Colonic mucosa (tissue), 4 donors: ENCODE measurements at places on chromosomes 12 and 14. TPM values are rescaled to one million over a fixed set of nuclear protein-coding genes. Genes with fewer than 3 reads are reported as not detected.
A peak's percentile ranks its signal among the peaks of the same experiment; 100 is the strongest.

DNA sequence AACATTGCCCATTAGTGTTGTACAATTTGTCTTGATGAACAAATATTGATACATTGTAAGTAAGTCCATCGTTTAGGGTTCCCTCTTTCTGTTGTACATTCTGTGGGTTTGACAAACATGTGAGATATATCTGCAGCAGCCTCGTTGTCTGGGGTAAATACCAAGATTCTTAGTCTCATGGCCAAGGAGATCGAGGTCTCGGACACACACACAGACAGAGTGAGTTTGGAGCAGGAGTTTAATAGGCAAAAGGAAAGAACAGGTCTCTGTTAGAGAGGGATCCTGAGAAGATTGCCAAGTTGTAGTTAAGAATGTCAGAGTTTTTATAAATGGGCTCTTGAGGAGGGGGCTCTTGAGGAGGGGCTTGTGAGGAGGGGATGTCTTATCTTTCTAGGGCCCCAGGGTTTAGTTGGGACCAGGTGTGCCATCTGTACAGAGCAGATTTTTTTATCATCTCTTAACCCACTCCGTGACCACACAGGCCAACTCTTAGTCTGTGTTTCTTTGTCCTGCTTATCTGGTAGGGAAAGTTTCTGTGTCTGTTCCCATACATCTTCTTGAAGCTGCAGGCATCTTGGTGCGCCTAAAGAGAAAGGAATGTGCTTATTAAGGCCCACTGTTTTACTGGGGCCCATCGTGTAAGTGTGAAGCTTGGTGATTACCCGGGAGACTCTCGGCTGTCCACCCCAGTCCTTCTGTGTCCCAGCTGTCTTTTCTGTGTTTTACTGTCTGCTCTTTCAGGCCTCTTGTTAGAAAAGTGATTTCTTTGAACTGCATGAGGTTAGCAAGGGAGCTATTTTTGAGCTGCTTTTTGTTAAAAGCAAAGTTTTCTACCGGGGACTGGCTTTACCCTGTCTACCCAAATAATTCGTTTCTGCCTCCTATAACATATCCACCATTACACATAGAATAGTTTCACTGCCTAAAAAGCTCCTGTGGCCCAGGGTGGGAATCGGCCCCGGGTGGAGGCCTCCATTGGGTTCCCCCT is 22.4 kb upstream of the CLEC2D start:
- no peak for DNase-seq

DNA sequence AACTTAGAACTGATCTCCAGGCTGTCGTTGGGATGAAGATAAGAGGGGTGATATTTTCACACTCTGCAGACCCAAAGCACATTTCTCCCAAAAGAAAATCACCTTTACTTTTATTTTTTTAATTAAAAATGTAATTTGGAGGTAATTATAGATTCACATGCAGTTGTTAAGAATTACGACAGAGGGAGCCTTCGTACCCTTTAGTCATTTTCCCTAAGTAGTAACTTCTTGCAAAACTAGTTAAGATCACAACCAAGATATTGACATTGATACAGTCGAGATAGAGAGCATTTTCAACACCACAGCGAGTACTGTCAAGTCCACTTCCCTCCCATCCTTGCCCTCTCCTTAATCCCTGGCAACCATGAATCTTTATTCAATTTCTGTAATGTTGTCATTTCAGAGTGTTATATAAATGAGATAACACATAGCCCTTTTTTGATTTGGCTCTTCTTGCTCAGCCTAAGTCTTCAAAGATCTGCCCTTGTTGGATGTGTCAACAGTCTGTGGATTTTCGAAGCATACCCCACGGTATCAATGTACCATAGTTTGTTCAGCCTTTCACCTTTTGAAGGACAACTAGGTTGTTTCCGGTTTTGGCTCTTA is 39.6 kb downstream of the DNAH10 start:
- DNase-seq = no peak

DNA sequence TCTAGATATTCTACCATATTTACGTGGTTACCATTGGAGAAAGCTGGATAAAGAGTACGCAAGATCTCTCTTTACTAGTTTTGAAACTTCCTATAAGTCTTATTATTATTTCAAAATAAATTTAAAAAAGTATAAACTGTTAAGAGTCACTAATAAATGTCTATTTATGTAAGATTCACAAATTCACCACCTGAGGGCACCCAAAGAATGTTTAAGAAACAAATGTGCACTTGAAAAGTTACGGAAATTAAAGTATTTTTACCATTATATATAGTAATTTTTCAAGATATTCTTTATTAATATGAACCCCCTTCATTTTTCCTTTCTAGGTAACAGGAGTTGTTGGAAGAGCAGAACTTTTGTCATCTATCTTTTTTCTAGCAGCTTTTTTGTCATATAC is 11.9 kb downstream of the TMTC3 start:
- no peak for DNase-seq

- DNase-seq = no peak
These were observed 69.7 kb upstream of the PLEKHG3 start for GRCh38 chr14:64634558-64634957.

GRCh38 chr14:97724265-97724731 is 927.1 kb downstream of the VRK1 start:
- DNase-seq = no peak

DNA sequence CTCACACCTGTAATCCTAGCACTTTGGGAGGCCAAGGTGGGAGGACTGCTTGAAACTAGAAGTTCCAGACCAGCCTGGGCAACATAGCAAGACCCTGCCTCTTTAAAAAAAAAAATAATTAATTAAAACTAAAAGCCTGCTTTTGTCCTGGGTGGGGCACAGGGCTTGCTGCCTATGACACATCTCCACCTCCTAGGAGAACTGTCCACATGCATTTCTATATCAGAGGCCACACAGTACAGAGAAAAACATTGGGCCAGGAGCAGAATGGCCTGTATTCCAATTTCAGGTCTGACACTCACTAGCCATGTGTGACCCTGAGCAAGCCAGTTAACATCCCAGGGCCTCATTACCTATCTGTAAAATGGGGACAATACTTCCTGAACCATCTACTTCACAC is 31.9 kb downstream of the CCDC88C start:
- no peak for DNase-seq

GRCh38 chr12:132413931-132414588 is 75.9 kb upstream of the FBRSL1 start:
- no peak for DNase-seq

- no peak for DNase-seq
These were observed at the start of gene CISTR for GRCh38 chr12:53751336-53752191. Gene CISTR (minus strand): TSS chr12:53751979.

GRCh38 chr14:26448181-26448855 is 149.5 kb downstream of the NOVA1 start:
- DNase-seq = no peak

GRCh38 chr12:129657179-129657578 is 246.6 kb downstream of the TMEM132D start:
- no peak for DNase-seq

DNA sequence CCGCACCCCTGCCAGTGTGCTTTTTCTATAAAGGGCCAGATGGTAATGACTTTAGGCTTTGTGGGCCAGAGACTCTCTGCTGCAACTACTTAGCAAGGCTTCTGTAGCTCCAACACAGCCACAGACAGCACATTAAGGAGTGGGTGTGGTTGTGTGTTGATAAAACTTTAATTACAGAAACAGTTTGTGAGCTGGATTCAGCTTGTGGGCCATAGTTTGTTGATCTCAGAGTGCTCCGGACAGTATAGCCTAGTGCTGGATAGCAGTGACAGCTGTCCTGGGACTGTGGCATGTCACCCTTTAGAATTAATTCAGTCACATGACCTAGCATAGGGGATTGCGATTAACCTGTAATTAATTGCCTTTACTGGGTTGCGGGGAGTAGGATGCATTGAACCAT is 109.7 kb downstream of the ZNF664 start:
- DNase-seq = no peak

DNA sequence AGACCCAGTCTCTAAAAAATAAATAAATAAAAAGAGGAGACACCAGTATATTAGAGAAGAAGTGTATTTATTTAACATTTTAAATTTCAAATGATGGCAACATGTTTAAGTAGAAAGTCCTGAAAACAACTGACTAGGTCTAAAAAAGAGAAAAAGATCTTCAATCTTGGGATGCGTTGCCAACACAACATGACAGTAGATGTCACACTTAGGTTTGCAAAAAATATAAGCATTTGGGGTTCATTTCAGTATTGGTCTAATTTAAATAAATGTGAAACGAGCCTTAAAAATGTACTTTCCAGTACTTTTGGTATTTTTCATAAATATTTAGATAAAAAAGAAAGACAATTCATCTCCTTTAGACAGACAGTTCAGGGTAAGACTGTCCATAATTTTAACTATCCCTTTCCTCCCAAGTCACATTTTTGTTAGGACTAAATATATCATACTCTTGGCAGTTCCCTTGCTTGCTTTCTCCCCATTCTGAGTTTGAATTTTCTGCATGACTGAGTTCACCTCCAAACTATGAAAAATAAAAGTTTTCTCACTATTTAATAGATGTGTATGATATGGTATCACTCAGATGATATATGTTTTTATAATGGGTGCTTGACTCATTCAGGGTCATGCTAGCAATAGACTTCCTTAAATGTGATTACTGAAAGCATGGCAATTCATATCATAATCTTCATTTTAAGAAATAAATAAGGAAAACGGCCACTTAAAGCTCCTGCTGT is 4.3 kb downstream of the C14orf93 start:
- no peak for DNase-seq

DNA sequence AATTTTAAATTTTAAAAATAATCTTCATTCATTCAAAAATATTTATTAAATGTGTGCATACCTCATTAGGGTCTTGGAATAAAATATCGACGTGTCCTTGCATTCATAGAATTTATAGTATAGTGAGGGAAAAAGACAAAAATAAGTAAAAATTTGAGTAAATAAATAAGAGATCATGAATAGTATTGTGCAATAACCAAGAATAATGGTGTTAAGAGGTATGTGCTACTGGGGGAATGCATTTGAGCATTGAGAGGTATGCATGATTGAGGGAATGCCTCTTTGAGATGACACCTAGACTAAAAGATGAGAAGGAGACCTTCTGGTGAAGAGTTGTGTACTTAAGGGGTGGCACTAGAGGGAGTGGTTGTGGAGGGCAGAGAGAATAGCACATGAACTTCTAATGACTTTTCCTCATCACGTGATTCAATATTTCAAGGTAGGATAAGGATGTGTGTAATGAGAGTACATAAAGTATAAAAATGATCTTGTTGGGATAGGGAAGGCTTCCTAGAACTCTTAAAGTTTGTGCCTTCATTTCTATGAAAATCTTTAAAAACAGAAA is 18.8 kb upstream of the CATSPERB start:
- peak; percentile 39 for DNase-seq

DNA sequence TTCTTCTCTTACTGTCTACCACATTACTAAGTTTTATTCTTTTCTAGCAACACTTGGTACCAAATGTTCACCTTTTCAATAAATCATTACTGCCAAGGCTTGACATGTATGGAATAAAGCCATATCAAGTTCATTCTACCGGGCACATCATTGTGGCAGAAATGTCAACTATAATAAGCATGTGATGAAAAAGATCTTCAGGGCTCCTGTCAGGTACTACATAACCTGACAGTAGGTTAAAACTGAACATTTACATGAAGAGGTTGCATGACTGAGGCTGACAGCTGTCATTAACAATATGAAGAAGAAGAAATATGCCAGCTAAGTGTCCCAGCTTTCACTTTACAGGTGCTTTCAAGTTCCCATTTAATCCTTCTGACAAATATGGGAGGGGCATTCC is 178.9 kb downstream of the KCNH5 start:
- no peak for DNase-seq

DNA sequence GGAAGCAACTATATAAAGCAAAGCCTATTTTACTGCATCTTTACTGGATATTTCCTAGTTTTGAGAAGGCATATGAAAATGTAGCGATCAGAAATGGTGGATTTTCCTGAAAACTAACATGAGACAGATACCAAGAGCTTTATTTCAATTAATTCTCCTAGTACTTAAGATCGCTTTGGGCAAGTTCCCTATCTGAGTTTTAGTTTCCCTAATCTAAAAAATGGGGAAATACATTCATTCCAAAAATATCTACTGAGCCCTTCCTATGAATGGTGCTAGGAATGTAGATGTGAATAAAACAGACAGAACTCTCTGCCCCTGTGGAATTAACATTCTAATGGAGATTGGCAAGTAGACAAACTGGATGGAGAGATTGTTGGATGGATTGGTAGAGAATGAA is 8.4 kb downstream of the CATSPERB start:
- no peak for DNase-seq

- DNase-seq = no peak
These were observed 390.7 kb downstream of the C12orf75 start for GRCh38 chr12:105721051-105721825.

GRCh38 chr14:34964977-34965764 is 17.6 kb upstream of the SRP54 start:
- DNase-seq = no peak

DNA sequence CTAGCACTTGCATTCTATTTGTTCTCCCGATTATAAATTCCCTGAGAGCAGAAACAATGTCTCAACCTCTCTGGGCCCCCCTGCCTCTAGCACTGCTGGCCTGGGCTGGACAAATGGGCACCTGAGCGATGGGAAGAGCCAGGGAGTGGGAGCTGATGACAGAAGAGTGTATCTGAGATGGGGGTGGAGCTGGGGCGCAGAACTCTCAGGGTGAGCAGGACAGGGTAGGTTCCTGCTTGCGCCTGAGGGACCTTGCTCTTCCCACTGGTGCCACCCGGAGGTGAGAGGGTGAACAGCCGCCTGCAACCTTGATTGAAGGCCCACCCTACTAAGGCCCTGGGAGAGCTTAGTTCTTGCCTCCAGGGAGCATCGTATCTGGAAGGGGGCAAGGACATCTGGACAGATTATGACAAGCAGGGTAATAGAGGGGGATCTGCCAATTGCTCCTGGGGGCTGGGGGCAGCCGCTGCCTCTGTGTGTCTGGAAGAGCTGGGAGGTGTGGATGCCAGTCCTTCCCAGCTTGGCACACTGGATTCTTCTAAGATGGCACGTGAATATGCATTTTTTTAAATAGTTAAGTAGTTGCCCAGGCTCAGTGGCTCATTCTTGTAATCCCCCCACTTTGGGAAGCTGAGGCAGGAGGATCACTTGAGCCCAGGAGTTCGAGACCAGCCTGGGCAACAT is 43.0 kb upstream of the TSPAN9 start:
- peak; percentile 44 for DNase-seq

DNA sequence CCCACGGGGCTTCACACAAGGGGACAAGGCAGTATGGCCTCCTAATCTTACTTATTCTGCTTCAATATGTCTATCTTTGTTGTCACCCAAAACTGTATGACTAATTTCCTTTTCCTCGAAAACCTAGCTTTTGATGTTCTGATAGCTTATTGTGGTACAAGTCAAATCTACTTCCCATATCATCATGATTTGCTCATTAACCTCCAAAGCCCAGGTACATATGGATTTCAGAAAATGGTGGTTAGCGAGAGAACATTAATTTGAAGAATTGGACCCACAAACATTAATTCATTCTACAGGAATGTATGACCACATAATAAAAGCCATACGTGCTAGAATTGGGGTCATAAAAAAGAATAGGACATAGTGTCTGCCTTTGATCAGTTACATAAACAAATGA is 412.5 kb downstream of the CCDC91 start:
- no peak for DNase-seq

Gene HIGD1C
- not detected for total RNA-seq

Gene LAG3
- 1.2 TPM for total RNA-seq

Gene BAG5
- total RNA-seq = 26.8 TPM

Gene WSB2
- 120 TPM for total RNA-seq

Gene NID2
- total RNA-seq = 18.8 TPM

Gene NDRG2
- 171 TPM for total RNA-seq

Gene CFAP251
- total RNA-seq = 0.93 TPM

Gene SMOC1
- 0.50 TPM for total RNA-seq
